ENCODE measurements at places on chromosomes 11 and 22.

DNA sequence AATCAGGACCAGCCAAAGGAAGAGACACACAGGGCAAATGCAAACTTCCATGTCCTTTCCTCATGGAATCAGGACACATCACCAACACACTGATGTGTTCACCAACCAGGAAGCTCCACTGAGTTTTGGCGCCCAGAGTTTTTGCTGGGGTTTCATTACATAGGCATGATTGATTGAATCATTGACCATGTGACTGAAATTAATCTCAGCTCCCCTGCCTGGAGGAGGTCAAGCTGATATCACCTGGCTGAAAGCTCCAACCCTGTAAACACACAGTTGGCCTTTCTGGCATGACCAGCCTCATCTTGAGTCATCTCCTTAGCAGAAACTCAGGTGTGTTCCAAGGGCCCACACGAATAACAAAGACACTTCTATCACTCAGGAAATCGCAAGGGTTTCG is 133.2 kb downstream of the TRIM29 start:
- DNase-seq, result no peak

GRCh38 chr11:129637983-129638776 is 177.5 kb upstream of the TMEM45B start:
- no peak for DNase-seq

DNA sequence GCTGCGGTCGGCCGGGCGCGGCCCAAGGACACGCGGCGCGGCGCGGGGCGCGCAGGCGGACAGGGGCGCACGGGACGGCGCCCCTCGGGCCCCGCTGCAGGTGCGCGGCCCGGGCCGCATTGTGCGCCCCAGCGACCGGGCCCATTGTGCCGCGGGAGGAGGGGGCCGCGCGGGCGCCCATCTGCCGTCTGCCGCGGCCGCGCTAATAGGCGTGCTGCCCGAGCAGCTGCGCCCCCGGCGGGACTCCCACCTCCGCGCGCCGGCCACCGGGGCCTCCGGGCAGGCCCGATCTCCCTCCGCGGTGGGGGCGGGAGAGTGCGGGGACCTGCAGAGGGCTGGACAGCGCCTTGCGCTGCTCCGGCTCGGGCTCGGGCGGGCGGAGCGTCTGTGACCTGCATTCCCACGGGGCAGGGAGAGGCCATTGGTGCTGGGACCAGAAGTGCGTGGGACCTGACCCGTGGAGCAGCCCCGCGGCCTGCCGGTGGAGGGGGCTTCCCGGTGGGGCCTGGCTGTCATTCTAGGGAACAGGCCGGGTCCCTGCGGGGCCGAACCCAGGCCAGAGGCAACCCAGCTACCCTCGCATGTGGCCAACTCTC is 933 bp downstream of the BRSK2 start:
- DNase-seq, result no peak

GRCh38 chr22:31272522-31273446 is 19.5 kb downstream of the PIK3IP1 start:
- no peak for DNase-seq

GRCh38 chr11:57432714-57433163 is 5.8 kb upstream of the SLC43A3 start:
- DNase-seq, result no peak

DNA sequence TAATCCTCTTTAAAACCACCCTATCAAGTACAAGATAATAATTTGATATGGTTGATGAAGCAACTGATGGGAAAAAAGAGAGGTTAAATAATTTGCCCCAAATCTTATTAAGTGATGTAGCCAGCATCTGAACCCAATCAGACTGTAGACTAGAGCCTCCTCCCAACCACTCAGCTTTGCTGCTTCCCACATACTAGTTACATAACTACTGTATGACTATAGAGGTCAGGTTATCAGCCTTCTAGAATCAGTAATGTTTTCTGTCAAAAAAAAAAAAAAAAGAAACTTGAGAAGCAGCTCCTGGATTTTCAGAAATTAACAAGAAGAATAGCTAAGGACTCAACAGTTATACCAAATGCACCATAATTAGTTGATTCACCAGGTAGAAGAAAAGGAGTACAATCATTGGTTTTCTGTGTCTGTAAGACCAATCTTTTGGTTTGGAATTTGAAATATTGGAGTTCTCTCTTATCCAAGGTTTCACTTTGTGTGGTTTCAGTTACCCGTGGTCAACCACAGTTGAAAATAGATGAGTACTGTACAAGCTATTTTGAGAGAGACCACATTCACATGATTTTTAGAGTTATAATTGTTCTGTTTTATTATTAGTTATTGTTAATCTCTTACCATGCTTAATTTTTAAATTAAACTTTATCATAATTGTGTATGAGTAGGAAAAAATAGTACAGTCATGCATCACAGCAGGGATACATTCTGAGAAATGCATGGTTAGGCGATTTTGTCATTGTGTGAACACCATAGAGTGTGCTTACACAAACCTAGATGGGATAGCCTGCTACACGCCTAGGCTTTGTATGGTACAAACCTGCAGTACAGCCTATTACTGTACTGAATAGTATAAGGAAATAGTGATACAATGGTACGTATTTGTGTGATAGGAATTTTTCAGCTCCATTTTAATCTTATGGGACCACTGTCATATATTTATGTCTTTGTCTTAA is 72.2 kb downstream of the PDHX start:
- DNase-seq, result no peak

DNA sequence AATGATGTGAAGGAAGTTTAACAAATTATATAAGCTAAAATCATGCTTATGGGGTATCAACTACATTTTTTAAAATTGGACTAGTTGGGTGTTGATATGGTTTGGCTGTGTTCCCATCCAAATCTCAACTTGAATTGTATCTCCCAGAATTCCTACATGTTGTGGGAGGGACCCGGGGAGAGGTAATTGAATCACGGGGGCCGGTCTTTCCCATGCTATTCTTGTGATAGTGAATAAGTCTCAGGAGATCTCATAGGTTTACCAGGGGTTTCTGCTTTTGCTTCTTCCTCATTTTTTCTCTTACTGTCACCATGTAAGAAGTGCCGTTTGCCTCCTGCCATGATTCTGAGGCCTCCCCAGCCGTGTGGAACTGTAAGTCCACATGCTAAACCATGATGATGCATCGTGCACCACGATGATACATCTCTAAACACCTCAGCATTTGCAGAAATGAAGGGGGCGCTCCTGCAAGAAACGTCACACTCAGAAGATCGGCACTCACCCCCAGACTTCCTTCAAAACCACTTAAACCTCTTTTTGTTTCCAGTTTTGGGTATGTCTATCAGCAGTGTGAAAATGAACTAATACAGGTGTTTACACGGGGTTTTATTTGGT is 340.0 kb downstream of the SHANK2 start:
- DNase-seq, result no peak

GRCh38 chr11:57210781-57211180 is 26.3 kb downstream of the APLNR start:
- DNase-seq, result no peak

- peak; percentile 7 for DNase-seq
Observed at GRCh38 chr11:78586452-78587046, 11.9 kb upstream of the NARS2 start.
